Naive B cell (primary cell): ENCODE measurements at places on chromosomes 16 and 17.

DNA sequence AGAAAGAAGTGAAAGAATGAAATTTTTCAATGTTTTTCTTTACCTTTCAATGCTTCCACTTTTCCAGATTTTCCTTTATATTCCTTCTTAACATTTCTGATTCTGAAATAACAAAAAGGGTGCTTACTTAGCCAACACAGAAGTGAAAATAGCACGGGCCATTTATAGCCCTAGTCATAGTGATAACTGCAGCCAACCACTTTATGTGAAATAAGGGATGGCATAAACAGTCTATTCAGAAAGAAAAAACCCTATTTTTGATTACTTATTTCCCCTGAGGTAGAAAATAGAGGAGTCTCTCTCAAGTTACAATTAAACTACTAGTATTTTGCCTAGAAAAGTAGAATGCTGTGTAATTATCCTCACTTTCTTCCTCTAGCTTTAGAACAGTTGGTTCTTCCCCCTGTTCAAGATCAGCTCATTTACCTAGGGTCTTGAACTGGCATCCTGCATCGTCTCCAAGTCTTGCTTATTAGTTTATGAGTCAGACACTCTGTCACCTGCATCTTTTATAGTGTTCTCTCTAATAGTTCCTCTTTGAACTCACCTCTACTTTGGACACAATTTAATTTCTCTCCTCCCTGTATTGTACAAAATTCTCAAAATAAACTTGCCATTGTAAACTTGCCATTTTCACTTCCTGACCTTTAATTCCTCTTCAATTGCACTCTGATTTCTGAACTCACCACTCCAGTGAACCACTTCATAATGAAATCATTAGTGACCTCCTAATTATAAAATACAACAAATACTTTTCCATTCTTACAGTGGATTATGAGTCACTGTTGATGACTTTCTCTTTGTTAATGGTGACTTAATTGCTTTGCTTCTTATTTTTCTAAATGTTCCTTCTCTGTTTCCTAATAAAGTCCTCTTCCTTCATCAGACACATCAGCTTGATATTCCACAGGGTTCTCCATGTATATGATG lies 23.6 kb downstream of the ABCA6 start:
- H3K36me3 ChIP-seq, result no peaks in the 10 kb centered on the region
- peaks cover 17% of the 10 kb centered on the region for H3K4me1 ChIP-seq
- H3K4me3 ChIP-seq, result peak overlapping the region; percentile 13
- H3K27me3 ChIP-seq, result no peaks in the 10 kb centered on the region
- no peak for DNase-seq
- peak overlapping the region; percentile 26 for H3K27ac ChIP-seq

- no peak for DNase-seq
- no peak overlapping the region for H3K4me3 ChIP-seq
- H3K36me3 ChIP-seq, result peaks cover 22% of the 10 kb centered on the region
- H3K27me3 ChIP-seq, result no peaks in the 10 kb centered on the region
- peak overlapping the region; percentile 83 for H3K27ac ChIP-seq
- peaks cover 30% of the 10 kb centered on the region for H3K4me1 ChIP-seq
These were observed 21.0 kb downstream of the PMM2 start for GRCh38 chr16:8818504-8819270.

DNA sequence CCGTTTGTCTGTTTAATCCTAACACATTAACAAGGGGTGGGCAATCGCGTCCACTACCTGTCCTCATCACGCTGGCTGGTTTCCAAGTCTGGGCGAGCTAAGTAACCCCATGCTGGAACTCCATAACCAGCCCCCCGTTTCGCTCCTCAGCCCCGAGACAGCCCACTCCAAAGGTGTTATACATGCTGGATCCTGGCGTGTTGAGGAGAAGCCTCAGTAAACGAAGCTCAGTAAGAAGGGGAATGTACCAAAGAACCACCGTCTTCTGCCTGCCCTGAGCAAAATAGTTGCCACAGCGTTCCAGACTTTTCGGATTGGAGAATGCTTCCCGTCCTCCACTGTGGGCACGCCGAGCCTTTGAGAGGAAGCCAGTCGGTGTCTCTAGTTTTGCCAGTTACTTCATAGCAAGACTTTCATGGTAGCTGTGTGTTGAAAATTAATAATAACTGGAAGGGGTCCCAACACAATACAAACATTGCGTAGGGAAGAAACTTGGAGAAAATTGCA lies 16.1 kb upstream of the C17orf78 start:
- H3K4me3 ChIP-seq, result peak overlapping the region; percentile 80
- H3K27me3 ChIP-seq, result no peaks in the 10 kb centered on the region
- peaks cover 19% of the 10 kb centered on the region for H3K4me1 ChIP-seq
- DNase-seq, result no peak

DNA sequence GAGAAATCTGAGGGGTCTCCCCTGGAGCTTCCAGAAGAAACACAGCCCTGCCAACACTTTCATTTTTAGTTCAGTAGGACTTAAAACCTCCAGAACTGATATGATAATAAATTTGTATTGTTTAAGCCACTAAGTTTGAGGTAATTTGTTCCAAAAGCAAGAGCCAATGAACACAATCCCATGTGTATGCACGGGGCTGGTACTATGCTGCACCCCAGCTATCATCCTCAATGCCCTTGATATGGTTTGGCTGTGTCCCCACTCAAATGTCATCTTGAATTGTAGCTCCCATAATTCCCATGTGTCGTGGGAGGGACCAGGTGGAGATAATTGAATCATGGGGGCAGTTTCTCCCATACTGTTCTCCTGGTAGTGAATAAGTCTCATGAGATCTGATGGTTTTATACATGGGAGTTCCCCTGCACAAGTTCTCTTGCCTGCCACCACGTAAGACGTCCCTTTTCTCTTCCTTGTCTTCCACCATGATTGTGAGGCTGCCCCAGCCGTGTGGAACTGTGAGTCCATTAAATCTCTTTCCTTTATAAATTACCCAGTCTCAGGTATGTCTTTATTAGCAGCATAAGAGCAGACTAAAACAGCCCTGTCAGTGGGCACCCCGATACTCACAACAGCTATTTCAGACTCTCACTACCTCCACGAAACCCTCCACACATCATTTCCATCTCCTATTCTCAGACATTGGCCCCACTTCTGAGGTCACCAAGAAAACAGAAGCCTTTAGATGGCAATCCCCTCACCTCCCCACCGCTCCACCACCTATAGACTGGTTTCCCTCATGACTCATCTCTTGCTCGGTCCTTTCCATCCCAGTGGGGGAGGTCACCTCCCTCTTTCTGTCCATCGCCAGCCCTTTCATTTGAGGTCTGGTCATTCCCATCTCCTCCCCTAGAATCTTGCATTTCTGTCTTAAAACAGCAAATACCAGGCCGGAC lies 8.9 kb upstream of the CACNG1 start:
- DNase-seq, result no peak
- H3K27me3 ChIP-seq, result peaks cover 24% of the 10 kb centered on the region
- no peaks in the 10 kb centered on the region for H3K36me3 ChIP-seq
- H3K4me1 ChIP-seq, result no peaks in the 10 kb centered on the region
- no peak overlapping the region for H3K4me3 ChIP-seq

DNA sequence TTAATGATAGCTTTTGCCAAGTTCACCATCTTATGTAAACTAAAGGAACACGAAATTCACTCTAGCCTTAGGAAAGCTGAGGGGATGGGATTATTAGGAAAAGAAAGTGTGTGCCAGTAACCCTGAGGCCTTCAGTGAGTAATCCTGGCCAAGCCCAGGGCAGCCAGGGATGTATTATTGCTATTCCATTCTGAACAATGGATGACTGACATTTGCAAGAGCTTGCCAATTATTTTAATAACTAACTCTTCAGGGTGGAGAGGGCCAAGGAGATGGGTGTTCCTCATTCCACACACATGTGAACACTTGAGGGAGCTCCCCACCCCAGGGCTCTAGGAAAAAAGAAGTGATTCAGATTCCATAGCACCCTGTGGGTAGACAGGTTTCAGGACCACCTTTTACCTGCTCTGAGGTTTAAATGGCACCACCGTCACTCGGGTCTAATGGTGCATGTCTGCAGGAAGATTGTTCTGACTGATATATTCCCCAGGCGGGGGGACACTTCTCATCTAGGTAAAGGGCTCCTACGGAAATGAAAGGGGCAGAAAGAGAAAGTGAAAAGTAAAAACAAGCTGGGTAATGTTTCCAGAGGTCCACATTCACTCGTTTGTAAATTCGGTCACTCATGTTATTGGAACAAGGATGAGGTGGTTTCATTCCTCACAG lies 41.5 kb downstream of the TK2 start:
- H3K36me3 ChIP-seq, result no peaks in the 10 kb centered on the region
- H3K4me1 ChIP-seq, result peaks cover 17% of the 10 kb centered on the region
- no peaks in the 10 kb centered on the region for H3K27me3 ChIP-seq
- no peak for DNase-seq

DNA sequence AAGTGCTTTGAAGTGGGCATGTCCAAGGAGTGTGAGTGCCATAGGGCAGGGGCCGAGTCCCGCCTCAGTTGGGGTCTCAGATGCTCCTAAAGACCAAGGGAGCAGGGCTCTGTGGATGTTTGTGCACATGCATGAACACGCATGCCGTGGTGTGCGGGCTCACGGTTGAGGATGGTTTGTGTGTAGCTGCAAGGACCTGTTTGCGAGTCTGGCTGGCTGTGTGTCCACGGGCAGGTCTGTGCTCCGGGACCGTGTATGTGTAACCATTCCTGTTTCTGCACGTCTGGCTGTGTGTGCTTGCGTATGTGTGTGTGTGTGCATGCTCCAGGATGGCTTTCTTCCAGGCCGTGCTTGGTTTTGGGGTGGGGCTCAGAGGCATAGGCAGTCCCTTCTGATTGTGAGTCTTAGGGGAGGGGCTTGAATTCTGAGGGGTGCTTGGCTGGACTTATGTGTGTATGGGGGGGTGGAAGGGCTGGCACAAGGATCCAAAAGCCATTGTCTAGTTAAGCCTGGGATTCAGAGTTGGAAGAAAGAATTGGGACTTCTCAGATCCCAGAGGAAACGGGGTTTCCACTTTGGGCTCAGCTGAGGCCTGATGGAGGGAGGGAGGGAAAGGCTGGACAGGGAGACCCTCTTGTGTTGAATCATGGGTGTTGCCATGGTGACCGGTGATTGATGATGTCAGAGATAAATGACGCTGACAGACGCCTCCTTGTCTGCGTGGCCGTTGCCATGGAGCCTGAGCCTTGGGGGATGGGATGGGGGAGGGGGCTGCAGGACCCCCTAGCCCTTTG lies 14.4 kb downstream of the GJD3 start:
- no peak overlapping the region for H3K27ac ChIP-seq
- H3K4me1 ChIP-seq, result peaks cover 80% of the 10 kb centered on the region
- DNase-seq, result no peak
- H3K27me3 ChIP-seq, result no peaks in the 10 kb centered on the region
- no peaks in the 10 kb centered on the region for H3K36me3 ChIP-seq
- H3K4me3 ChIP-seq, result no peak overlapping the region

- no peak for DNase-seq
- H3K27me3 ChIP-seq, result peaks cover 25% of the 10 kb centered on the region
- no peaks in the 10 kb centered on the region for H3K36me3 ChIP-seq
- H3K4me1 ChIP-seq, result peaks cover 14% of the 10 kb centered on the region
These were observed 124.7 kb downstream of the C16orf78 start for GRCh38 chr16:49498264-49498663.

- DNase-seq, result no peak
- H3K4me3 ChIP-seq, result no peak overlapping the region
- peaks cover 6% of the 10 kb centered on the region for H3K4me1 ChIP-seq
- no peaks in the 10 kb centered on the region for H3K36me3 ChIP-seq
- no peak overlapping the region for H3K27ac ChIP-seq
- H3K27me3 ChIP-seq, result no peaks in the 10 kb centered on the region
These were observed 214.2 kb downstream of the STX8 start for GRCh38 chr17:9361188-9361955.

DNA sequence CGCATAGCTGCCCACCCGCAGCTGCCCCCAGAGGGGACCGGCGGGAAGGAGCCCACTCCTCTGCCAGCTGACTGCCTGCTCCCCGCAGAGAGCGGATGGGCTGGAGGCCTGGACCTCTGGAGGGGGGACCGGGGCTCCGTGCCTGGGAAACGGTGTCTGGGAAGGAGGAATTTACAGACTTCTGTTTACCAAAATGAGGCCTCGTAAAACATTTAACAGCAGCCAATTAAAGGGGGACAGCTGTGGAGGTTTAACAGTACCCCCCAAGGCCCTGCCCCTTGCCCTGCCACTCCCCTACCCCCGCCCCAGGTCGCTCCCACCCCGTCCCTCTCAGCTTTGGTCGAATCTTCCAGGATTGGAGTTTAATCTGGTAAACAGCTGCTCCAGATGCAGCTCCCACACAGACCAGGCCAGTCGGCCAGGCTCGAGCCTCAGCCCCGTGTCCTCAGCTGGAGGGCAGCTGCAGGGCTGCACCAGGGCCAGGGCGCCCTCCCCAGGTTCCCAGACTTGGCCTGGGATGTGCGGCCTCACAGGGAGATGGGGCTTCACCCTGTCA lies 41.1 kb downstream of the BAHCC1 start:
- no peak overlapping the region for H3K4me3 ChIP-seq
- DNase-seq, result no peak
- H3K27me3 ChIP-seq, result no peaks in the 10 kb centered on the region
- H3K4me1 ChIP-seq, result peaks cover 12% of the 10 kb centered on the region
- no peak overlapping the region for H3K27ac ChIP-seq

GRCh38 chr17:74460996-74461395 lies 5.4 kb upstream of the CD300A start:
- H3K4me1 ChIP-seq, result peaks cover 24% of the 10 kb centered on the region
- H3K27me3 ChIP-seq, result peaks cover 8% of the 10 kb centered on the region
- H3K27ac ChIP-seq, result no peak overlapping the region
- DNase-seq, result no peak
- H3K36me3 ChIP-seq, result no peaks in the 10 kb centered on the region

GRCh38 chr16:73317321-73317857 lies 269.5 kb upstream of the ZFHX3 start:
- H3K36me3 ChIP-seq, result no peaks in the 10 kb centered on the region
- no peak for DNase-seq
- no peak overlapping the region for H3K27ac ChIP-seq
- no peaks in the 10 kb centered on the region for H3K27me3 ChIP-seq

GRCh38 chr16:75112734-75113491 lies 3.7 kb downstream of the LDHD start:
- H3K27ac ChIP-seq, result peak overlapping the region; percentile 59
- H3K4me3 ChIP-seq, result no peak overlapping the region
- peaks cover 38% of the 10 kb centered on the region for H3K4me1 ChIP-seq

DNA sequence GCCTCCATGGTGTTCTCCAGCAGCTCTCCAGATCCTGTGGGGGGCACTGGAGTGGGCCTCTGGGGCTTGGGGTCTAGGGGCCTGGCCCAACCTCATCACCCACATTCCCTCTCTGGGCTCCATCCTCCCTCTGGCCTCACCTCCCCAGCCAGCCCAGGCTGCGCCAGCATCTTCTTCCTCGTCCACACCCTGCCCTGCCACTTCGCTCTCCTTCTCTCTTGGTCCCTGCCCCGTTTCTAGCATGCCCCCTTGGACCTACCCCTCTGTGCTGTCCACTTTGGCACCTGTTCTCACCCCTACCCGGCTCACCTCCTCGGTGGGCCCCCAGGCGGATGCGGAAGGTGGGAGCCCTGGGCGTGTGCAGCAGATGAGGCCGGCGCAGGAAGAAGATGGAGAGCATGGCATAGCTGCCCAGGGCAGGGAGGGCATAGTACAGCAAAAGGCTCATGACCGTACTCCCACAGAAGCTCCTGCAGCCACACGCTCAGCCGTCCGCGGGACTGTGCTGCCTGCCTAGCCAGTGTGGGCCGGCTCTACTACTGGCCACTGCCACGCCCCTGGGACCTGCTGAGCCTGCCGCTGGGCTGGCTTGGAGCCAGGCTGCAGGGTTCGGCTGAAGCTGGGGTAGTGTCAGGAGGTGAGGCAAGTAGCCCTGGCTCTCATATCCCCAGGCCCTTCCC lies at the start of gene GDPD3:
Gene GDPD3, minus strand, starts transcription at position 507 of the 680 bp plus-strand sequence. Its CDS starts 59 bp downstream, at position 448.
- no peaks in the 10 kb centered on the region for H3K27me3 ChIP-seq
- H3K36me3 ChIP-seq, result no peaks in the 10 kb centered on the region
- H3K4me3 ChIP-seq, result no peak within 1 kb of the TSS
- no peak for DNase-seq
- H3K27ac ChIP-seq, result no peak within 1 kb of the TSS
